ENCODE measurements at places on chromosomes 12 and 14.

DNA sequence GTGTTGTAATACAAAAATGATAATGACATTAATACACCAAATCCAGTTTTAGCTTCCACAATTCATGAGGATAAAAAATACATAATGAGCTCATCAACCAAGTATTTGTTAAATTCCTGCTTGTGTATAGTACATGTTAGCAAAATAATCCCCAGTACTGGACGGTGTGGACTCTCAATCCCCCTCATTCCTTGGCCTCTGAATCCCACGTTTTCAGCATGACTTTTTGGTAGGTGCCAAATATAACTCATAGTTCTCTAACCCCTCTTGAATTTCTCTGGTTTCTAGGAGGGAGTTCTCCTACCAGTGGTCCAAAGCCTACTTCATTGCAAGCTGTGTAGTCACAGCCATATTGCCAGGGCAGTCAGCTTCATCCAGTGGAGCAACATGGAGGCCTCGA lies 41.4 kb upstream of the EPS8 start:
- no peak for DNase-seq

DNA sequence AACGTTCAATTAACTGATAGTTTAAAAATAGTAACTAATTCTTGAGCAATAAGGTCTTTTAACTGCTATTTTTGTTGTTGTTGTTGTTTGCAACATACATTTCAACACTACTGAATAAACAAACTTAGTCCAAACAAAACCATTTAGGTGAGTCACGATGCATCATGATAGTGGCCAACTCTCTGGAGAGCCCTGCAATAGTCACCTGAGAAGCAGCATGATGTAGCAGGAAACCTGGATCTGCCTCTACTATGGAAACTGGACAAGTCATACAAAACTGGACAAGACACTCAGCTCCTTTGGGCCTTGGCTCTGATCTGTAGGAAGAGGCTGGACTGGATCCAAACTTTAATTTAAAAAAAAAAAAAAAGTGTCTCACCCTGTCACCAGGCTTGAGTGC lies 117.3 kb downstream of the MED13L start:
- no peak for DNase-seq

DNA sequence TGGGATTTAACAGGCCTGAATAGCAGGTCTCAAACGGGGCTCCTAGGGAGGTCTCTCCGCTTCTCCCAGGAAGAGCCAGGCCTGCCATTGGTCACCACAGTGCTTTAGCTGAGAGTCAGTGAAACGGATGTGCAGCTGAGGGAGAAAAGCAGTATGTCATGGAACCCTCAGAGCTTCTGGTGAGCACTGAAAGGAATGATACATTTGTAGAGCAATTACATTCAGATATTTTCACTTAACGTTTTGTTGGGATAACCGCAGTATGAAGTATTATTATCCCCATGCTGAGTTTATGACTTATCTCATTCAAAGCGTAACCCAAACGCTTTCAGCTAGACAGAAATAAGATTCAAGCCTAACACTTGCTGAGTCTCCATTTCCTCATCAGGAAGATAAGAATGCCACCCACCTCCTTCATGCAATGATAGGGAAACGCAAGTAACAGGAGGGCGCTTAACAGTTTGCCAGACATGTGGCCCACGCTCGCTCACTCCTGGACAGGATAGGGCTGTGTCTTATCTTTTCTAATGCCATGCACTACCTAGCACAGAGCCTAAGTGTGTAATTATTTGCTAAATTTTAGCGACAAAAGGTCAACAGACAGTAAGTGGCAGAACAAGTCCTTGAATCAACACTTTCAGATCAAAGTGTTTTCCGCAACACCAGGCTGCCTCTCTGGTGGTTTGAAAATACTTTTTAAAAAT lies 28.2 kb downstream of the DAD1 start:
- DNase-seq: no peak

DNA sequence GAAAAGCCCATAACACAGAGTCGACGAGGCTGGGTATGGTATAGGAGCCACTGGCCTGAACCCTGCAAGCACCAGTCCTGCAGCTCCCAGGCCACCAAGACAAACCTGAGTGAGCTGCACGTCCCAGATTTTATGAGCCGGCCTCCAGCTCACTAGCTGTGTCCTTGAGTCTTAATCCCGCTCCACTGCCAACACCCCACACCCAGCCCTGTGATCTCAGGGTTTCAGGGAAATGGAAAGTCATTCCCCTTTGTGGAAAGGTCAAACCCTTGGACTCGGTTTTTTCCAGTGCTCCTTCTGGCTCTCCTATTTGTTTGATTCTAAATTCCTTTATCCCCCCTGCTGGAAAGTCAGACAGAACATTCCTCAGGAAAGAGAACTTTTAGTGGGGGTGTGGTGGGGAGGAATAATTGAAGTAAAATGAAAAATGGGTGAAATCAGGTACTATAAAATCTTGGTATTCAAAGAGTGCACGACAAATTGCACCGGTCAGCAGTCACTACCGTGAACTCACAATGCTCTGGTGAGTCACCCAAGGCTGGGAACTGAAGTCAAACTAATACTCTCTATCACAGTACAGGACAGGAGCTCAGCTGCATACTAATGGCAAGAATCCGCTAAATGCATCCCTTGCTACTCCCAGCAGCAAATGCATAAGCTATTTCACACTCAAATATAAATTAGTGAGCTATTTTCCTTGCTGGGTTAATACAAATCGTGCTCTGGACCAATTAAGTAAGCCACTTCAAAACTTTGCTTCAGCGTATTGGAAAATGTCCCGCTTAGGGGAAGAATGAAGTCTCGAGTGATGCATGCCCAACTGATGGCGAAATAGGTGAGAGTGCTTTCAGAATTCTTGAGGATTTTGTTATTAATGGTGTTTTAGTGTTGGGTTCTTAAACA lies 9.0 kb downstream of the PITPNM2 start:
- DNase-seq: no peak

DNA sequence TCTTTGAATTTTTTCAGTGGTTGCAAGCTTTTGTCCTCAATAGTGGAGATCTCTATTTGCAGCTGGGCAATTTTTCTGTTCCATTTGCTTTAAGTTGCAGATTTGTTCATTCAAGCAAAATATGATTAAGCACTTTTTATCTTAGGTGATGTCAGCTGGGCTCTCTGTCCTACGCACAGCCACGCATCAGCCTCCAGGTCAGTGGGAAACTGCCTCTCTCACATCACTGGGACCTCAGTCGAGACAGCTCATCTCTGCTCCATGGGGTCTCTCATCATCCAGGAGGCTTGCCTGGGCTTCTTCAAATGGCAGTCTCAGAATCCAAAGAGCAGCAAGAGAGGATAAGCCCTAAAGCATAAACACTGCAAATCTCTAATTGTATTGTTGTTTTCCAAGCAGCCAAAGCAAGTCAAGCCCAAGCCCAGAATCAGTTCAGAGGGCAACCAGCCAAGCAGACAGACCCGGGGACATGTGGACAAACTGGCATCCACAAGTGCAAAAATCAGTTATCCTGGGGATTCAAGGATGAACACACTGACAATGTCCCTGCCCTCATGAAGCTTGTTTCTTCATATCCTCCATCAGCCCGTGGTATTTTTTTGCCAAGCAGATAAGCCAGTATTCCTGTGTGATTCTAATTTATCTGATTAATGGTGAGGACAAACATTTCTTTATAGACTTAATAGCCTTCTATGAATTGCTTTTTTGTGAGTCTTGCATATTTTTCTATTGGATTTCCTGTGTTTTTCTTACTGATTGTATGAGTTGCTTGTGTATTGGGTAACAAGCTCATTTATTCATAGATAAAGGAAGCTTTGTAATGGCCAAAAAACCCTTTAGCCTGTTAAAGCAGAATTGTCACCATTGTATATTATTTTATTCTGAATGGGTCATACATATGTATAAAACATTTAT lies 262.5 kb downstream of the GXYLT1 start:
- no peak for DNase-seq

All from NCI-H1105 (cell line).